HTR-8/SVneo (cell line): ENCODE measurements at places on chromosomes 5 and 9.

DNA sequence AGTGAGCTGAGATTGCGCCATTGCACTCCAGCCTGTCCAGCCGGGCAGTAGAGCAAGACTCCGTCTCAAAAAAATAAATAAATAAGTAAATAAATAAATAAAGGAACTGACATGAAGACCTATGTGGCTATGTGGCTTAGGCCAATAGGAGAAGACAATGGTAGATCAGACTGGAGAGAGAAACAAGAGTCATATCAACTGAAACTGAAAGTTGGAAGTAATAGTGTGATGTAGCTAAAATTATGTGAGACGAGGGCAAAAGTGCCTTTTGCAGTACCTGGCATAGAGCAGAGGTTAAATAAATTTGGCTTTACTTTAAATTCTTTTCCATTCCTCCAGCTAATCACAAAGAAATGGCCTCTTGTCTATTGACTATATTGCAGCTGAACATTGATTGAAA lies 7.3 kb downstream of the FBP2 start:
- no peak for DNase-seq

GRCh38 chr5:16740811-16741392 lies 124.1 kb upstream of the RETREG1 start:
- no peak for DNase-seq

- no peak for DNase-seq
Observed at GRCh38 chr9:135036861-135037465, 50.5 kb upstream of the OLFM1 start.

- no peak for DNase-seq
Observed at GRCh38 chr9:91421971-91422757, 1.5 kb downstream of the NFIL3 start.

GRCh38 chr5:124279146-124279876 lies 467.1 kb downstream of the ZNF608 start:
- DNase-seq: no peak

DNA sequence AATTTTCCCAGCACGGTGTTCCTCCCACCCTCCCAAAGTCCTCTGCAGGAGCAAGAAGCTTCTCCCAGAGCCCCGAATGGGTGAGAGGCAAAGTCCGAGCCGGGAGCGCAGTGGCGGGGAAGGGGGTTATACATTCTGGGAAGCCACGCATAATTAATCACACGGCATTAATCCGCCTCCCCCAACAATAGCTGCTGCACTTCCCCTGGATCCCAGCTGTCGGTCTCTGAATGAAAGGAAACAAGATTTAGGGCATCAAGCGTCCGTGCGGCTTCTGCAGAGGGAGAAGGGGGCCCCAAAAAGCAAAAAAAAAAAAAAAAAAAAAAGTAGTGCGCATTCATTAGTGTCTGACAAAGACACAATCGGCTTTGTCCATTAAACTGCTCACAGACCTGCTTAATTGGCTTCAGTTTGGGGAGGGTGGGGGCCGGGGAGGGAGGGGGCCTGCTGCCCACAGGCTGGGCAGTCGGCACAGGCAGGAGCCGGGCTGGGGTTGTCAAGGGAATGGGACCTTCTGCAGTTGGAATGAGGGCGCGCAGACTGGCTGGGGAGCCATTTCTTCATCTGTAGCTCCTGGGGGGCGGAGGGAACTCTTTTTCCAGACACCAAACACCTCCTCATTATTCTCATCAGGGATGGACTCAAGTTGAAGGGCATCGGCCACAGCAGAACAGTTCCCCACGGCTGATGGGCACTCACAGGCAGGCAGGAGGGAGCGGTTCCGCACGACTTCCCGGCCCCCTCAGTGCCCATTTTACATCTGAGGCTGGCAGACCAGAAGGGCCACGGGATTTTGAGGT lies 3.4 kb downstream of the NOTCH1 start:
- no peak for DNase-seq

- no peak for DNase-seq
Observed at GRCh38 chr5:65809817-65810531, 88.0 kb downstream of the NLN start.

GRCh38 chr5:82314964-82315758 lies 37.0 kb upstream of the RPS23 start:
- no peak for DNase-seq

DNA sequence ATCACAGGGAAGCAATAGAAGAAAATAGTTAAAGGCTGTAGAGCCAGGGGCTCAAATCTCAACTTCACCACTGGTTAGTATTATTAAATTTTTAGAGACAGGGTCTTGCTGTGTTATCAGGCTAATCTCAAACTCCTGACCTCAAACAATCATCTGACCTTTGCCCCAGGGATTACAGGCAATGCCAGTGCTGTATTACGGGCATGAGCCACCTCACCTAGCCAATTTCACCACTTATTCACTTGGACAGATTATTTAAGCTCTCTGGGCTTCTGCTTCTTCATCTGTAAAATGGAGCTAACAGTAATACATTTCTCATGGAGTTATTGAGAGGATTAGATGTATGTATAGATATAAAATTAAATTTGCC lies 155.9 kb upstream of the KLF4 start:
- DNase-seq: no peak

- no peak for DNase-seq
Observed at GRCh38 chr5:119537704-119538103, 85.4 kb downstream of the HSD17B4 start.

GRCh38 chr5:17219006-17219422 lies 1.6 kb downstream of the BASP1 start:
- DNase-seq: peak; percentile 45

GRCh38 chr5:131382407-131383395 lies 118.8 kb downstream of the CDC42SE2 start:
- peak; percentile 61 for DNase-seq

DNA sequence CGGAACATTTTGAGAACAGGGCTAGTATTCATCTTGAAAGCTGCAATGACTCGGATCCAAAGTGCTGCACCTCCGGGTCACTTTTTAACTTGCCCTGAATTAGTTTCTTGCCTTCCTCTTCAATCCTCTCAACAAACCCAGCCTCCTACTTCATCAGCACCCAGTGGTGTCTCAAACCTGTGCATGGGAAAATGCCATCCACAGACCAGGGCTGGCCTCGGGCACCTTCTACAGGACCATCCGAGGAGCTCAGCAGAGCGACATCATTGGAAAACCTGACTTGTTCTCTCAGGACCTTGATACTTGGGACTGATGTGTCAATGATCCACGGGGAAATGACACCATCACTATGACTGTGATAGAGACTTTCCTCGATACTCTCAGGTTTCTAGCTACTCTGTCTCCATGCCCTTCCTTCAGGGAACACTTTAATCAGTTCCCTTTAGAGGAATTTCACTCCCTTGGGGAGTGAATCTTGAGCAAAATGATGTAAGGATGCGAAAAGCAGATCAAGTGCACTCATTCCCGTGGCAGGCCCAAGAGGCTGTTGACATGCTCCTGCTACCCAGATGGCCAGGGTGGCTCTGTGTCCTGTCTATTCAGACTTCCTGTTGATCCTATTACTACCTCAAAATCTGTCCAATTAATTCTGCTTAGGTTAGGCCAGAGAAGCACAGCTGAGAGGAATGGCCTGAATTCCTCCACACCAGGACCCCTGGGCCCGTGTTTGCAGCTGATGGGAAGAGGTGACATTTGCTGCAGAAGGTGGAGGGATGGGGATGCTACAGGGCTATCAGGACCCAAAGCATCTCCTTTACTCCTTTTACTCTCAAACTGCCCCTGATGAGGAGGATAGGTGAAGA lies 96.5 kb upstream of the SLC25A48 start:
- no peak for DNase-seq
